HCEC 1CT (cell line): ENCODE measurements at places on chromosomes 12 and 14.

- no peak for DNase-seq
These were observed 43.5 kb upstream of the PTPRQ start for GRCh38 chr12:80400571-80400991.

DNA sequence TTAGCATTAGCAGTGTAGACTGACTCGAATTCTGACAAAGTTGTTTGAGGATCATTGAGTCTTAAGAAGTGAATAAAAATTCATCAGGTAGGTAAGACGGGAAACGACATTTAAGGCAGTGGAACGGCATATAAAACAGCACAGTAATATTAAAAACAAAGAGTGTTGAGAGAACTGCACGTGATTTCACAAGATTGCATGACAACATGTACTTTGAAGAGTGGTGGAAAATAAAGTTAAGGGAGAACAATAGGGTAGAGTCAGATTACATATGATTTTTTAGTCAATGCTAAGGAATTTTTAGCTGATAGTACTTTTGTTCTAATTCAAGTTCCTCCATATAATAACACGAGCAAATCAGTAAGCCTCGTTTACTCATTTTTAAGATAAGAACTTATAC is 115.4 kb downstream of the SOX5 start:
- no peak for DNase-seq

DNA sequence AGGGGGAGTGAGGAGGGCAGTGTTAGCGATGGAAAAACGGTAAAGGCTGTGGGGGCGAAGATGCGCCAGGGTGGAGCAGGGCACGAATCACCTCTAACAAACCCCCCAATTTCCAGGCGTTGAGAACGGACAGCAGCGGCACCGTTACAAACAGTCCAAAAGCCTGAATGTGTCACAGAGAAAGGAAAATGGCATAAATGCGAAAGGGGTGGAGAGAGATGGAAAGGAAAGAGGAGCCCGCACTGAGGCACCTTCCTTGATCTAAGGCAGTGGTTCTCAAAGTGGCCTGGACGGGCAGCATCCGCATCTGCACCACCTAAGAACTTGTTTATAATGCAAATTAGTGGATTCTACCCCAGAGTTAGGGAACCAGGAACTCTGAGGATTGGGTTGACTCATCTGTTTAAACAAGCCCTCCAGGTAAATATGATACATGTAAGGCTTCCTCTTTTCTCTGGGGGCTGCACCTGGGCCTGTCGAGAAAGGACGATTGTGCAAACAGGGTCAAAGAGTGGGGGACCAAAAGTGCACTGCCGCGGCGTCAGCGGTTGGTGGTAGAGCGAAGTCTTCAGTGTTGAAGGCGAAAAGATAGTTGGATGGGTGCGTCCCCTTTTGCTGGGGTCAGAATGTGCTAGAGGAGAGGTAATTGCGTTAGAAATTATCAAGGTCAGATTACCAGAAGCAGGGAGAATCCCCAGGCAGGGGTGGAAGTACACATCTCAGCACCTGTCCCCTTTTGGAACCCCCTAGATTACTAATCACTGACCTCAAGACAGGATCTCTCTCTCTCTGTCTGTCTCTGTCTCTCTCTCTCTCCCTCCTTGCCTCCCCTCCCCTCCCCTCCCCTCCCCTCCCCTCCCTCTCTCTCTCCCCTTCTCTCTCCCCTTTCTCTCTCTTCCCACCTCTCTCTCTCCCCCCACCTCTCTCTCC is 1.3 kb upstream of the KCNH5 start:
- DNase-seq, result no peak

- no peak for DNase-seq
These were observed 586.9 kb downstream of the CCER1 start for GRCh38 chr12:90368081-90368480.

DNA sequence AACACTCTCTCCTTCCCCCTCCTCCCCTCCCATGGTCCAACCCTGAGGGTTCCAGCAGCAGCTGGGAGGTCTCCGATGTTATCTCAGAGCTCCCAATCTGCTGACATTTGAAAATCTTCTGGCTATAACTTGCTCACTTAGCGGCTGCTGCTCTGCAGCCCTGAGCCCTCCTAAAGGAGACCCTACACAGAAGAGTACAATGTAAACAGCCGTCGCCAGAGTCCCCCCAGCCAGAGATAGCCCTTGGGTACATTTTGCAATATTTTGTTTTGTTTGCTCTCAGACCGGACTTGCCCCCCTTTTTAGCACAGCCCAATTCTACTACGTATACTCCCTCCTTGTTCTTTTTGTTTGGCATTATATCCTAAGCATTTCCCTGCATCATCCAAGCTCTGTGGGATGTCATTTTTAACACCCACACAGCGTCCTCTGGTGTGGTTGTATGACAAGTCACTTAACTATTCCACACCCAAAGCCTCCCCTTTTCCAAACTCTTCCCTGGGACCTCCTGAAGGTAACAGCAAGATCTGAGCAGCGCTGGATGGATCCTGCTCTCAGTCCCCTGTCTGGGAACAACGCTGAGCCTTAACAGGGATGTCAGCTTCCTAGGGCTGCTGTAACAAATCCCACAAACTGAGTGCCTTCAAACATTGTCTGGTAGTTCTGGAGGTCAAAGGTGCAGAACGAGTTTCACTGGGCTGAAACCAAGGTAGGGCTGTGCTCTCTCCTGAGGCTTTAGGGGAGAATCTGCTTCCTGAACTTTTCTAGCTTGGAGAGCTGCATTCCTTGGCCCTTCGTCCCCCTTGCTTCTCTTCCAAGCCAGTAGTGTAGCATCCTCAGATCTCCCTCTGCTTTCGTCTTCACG is 25.3 kb upstream of the TCL1B start:
- DNase-seq, result no peak

GRCh38 chr14:61511558-61511948 is 183.8 kb upstream of the HIF1A start:
- DNase-seq, result no peak

- peak; percentile 81 for DNase-seq
These were observed 244.1 kb downstream of the AEBP2 start for GRCh38 chr12:19683178-19683927.

- peak; percentile 54 for DNase-seq
These were observed 990 bp downstream of the FERMT2 start for GRCh38 chr14:52949711-52950409.

DNA sequence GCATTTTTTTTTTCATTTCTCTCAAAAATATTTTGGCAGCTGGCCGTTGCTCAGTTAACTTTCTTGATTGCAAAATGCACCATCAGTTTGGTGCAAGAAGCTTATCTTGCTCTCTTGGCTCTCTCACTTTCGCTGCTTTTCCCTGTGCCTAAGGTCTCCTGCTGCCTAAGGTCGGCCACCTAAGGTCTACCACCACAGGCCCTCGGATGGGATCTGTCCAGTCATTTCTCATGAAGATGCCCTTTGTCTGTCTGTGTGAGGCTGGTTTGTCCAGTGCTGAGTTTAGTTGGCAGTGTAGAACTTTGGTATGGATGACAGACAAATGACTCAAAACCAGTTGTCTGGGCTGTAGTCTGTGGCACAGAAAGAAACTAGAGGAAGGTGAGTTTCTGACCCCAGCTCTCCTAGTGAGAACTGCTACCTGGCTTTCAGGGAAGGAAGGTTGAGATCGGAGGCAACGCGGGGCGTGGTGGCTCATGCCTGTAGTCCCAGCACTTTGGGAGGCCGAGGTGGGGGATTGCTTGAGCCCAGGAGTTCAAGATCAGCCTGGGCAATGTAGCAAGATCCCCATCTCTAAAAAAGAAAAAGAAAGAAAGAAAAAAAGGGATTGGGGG is 2.6 kb downstream of the MLXIP start:
- peak; percentile 56 for DNase-seq

DNA sequence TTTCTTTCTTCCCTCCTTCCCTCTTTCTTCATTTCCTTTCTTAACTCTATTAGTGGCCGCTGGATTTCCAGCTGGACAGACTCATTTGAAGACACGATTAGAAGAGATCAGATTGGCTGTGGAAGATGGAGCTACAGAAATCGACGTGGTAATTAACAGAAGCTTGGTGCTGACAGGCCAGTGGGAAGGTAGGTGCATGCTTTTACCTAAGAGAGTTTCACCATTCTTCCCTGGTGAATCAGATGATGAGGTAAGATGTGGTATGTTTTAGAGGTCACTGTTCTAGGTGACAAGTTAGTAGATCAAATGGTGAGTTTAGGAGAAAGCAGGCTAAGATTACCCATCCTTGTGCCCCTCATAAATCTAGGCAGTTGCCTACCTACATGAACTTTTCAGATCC is 51.6 kb downstream of the DERA start:
- DNase-seq, result peak; percentile 7
